Lung (tissue), 17 donors: ENCODE measurements at places on chromosomes 12 and 14. TPM values are rescaled to one million over a fixed set of nuclear protein-coding genes. Genes with fewer than 3 reads are reported as not detected.
A peak's percentile ranks its signal among the peaks of the same experiment; 100 is the strongest.

The KRT2 gene
- total RNA-seq: not detected

The KRT79 gene
- total RNA-seq: not detected

The ABCD2 gene
- total RNA-seq: 0.74 TPM

The TAS2R30 gene
- 40.4 TPM for total RNA-seq

The AJUBA gene
- total RNA-seq: 33.8 TPM

The ADCY4 gene
- total RNA-seq: 35.7 TPM

The PAH gene
- 0.57 TPM for total RNA-seq

The CRIP2 gene
- total RNA-seq: 135 TPM

- H3K4me1 ChIP-seq: peaks cover 10% of the 10 kb centered on the region
- peaks cover 8% of the 10 kb centered on the region for H3K27me3 ChIP-seq
- H3K4me3 ChIP-seq: no peak overlapping the region
- DNase-seq: no peak
- no peaks in the 10 kb centered on the region for H3K36me3 ChIP-seq
Measured at GRCh38 chr14:103121121-103121845, 2.0 kb upstream of the TNFAIP2 start.

DNA sequence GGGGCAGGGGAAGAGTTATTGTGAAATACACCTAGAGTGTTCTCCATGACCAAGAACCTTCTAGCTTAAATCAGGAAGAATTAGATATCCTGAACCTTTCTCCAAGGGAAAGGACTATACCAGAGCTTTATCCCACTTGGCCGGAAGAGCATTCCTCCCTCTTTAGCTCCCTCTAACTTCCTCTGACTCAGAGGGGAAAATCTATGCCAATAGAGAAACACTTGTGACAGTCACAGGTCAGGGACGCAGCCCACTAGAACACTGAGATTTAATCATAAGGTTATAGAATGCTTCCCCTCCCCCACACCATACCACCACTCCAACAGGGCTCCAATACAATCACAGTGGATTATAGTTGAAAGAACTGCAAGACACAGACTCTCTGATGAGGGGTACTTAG, 55.4 kb upstream of the RFX4 start:
- H3K4me1 ChIP-seq: no peaks in the 10 kb centered on the region
- no peak overlapping the region for H3K27ac ChIP-seq
- H3K4me3 ChIP-seq: no peak overlapping the region
- no peaks in the 10 kb centered on the region for H3K36me3 ChIP-seq
- H3K27me3 ChIP-seq: no peaks in the 10 kb centered on the region

GRCh38 chr12:128699106-128699505, 124.7 kb downstream of the SLC15A4 start:
- H3K4me1 ChIP-seq: no peaks in the 10 kb centered on the region
- no peaks in the 10 kb centered on the region for H3K36me3 ChIP-seq
- no peak overlapping the region for H3K27ac ChIP-seq

DNA sequence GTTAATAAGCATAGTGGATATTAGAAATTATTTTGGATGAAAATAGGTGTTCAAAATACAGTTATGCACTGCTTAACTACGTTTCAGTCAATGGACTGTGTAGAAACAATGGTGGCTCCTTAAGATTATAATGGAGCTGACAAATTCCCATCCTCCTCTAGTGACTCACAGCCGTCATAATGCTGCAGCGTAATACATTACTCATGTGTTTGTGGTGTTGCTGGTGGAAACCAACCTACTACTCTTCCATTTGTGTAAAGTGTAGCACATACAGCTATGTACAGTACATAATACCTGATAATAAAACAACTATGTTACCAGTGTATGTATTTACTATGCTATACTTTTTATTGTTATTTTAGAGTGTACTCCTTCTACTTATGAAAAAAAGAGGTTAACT, 111.2 kb upstream of the TMCC3 start:
- H3K36me3 ChIP-seq: no peaks in the 10 kb centered on the region
- H3K4me1 ChIP-seq: no peaks in the 10 kb centered on the region
- H3K4me3 ChIP-seq: no peak overlapping the region
- DNase-seq: no peak
- no peaks in the 10 kb centered on the region for H3K27me3 ChIP-seq

DNA sequence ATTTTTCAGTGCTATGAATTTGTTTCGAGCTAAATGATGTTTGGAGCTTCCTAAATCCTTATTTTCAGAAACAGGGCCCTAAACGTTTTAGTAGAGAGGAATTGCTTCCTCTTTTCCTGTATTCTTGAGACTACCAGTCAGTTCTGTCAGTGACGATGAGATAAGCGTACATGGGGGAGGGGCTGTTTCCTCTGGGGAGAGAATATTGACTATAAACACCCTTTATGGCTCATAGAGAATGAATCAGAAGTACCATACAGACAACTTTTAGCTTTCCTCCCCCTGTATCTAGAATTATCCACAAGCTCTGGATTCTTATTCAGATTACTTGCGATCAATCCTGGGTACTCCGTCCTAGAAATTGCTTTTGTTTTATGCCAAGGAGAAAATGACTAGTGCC, 5.1 kb downstream of the TBK1 start:
- H3K27me3 ChIP-seq: no peaks in the 10 kb centered on the region
- no peak overlapping the region for H3K4me3 ChIP-seq

GRCh38 chr12:87332987-87333726, 696.0 kb downstream of the C12orf50 start:
- H3K27me3 ChIP-seq: no peaks in the 10 kb centered on the region
- peak; percentile 34 for DNase-seq
- no peaks in the 10 kb centered on the region for H3K4me1 ChIP-seq
- no peak overlapping the region for H3K4me3 ChIP-seq
- H3K27ac ChIP-seq: no peak overlapping the region

DNA sequence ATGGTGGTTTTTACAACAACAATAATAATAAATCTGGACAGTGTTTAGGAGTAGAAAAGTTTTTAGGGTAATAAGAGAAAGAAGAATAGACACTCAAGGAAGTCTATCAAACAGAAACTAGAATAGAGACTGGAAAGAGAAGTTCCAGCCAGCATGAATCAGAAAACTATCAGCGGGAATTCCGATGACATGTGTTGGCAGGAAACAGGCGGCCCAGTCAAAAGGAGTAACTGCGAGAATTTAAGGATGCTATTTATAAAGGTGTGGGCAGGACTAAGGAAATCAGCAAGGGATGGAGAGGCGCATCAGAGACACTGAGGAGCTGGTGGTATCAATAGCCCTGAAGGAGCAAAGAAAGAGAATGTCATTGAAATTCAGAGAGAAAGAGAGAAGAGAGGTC, 89.9 kb downstream of the TBX5 start:
- H3K4me1 ChIP-seq: no peaks in the 10 kb centered on the region
- H3K36me3 ChIP-seq: no peaks in the 10 kb centered on the region
- no peaks in the 10 kb centered on the region for H3K27me3 ChIP-seq
- H3K27ac ChIP-seq: peak overlapping the region; percentile 43
- DNase-seq: peak; percentile 29

GRCh38 chr14:56795284-56795622, 15.0 kb downstream of the OTX2 start:
- no peak overlapping the region for H3K4me3 ChIP-seq
- no peaks in the 10 kb centered on the region for H3K36me3 ChIP-seq
- H3K4me1 ChIP-seq: no peaks in the 10 kb centered on the region
- DNase-seq: no peak
- H3K27me3 ChIP-seq: peaks cover 14% of the 10 kb centered on the region
- H3K27ac ChIP-seq: no peak overlapping the region

- no peak overlapping the region for H3K27ac ChIP-seq
- H3K4me1 ChIP-seq: no peaks in the 10 kb centered on the region
- DNase-seq: no peak
- H3K27me3 ChIP-seq: no peaks in the 10 kb centered on the region
Measured at GRCh38 chr12:78799649-78800048, 64.9 kb upstream of the SYT1 start.

DNA sequence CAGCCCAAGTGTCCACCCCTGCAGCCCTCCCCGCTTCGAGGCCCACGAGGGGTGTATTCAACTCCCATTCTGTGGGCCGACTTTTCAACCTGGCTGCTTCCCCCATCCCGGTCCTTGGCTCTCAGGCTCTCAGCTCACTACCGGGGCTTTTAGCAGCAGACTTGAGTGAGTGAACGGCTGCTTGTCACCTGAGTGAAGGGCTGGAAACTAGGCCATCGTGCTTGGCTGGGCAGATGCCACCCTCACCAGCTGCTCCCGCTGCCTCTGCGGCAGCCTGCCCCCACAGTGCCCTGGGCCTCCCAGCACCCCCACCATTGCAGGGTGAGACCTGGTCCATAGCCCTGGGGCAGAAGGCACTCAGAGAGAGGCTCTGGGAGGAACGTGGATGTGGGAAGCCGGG, 59.9 kb downstream of the SLC6A12 start:
- H3K27ac ChIP-seq: no peak overlapping the region
- H3K27me3 ChIP-seq: peaks cover 3% of the 10 kb centered on the region
- DNase-seq: no peak
- H3K4me1 ChIP-seq: no peaks in the 10 kb centered on the region
- H3K36me3 ChIP-seq: no peaks in the 10 kb centered on the region

- no peak overlapping the region for H3K4me3 ChIP-seq
- H3K4me1 ChIP-seq: peaks cover 11% of the 10 kb centered on the region
- H3K27ac ChIP-seq: no peak overlapping the region
- no peaks in the 10 kb centered on the region for H3K36me3 ChIP-seq
Measured at GRCh38 chr14:76349993-76350392, 25.9 kb upstream of the ESRRB start.

DNA sequence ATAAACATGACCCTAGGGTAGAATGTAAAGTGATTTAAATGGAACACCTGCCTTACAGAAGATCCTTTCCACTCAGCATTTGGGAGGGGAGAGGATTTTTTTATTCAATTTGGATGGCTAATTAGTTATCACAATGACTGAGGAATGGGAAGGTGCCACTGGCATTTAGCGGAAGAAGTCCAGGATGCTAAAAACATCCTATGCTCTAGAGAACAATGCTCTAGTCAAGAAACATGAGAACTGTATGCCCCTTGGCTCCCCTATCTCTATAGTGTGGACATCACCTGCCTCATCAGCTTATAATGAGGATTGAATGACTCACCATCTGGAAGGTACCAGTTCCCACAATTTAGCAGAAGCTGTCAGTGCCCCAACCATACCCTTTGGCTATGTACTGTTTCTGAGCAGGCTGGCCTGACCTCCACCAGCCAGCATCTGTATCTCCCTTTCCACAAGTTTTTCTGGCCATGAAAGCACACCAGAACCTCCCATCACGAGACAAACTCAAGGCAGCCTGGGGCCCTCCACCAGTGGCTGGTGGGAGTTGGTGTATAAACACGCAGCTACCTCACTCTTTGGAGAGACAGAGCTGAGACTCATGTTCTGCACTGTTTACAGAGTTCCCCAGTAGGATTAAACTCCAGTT, 109.7 kb upstream of the VASH1 start:
- no peaks in the 10 kb centered on the region for H3K27me3 ChIP-seq
- no peak for DNase-seq
- H3K4me3 ChIP-seq: no peak overlapping the region
- H3K36me3 ChIP-seq: no peaks in the 10 kb centered on the region

- no peaks in the 10 kb centered on the region for H3K27me3 ChIP-seq
- H3K4me1 ChIP-seq: no peaks in the 10 kb centered on the region
- H3K4me3 ChIP-seq: peak overlapping the region; percentile 6
- no peaks in the 10 kb centered on the region for H3K36me3 ChIP-seq
- DNase-seq: peak; percentile 48
- no peak overlapping the region for H3K27ac ChIP-seq
Measured at GRCh38 chr12:98456576-98457573, 58.5 kb upstream of the TMPO start.

GRCh38 chr12:6345319-6346091, 3.6 kb upstream of the TNFRSF1A start:
- no peaks in the 10 kb centered on the region for H3K36me3 ChIP-seq
- H3K27me3 ChIP-seq: no peaks in the 10 kb centered on the region
- H3K4me3 ChIP-seq: no peak overlapping the region
- H3K4me1 ChIP-seq: peaks cover 20% of the 10 kb centered on the region

- DNase-seq: no peak
- no peaks in the 10 kb centered on the region for H3K36me3 ChIP-seq
- no peaks in the 10 kb centered on the region for H3K27me3 ChIP-seq
- H3K4me3 ChIP-seq: no peak overlapping the region
- no peaks in the 10 kb centered on the region for H3K4me1 ChIP-seq
Measured at GRCh38 chr14:34361504-34362011, 100.5 kb downstream of the SPTSSA start.

DNA sequence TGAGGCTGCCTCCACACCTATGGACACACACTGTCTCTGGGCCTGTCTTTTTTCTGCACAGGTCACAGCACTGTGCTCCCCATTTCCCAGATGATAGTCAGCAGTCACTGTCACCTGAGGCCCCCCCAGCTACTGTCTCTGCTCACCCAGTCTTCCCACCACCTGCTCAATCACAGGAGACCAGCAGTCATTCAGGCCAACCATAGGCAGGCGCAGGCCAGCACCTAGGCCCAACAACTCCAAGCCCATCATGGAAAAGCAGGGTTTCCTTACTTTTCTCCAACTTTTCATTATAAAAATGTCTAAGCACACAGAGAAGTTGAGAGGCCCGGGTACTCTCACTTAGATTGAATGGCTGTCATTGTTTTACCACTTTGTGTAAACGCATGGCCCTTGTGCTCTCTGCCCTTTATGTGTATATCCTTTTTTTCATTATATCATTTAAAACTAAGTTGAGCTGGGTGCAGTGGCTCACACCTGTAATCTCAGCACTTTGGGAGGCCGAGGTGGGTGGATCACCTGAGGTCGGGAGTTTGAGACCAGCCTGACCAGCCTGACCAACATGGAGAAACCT, 7.1 kb downstream of the PXN start:
- H3K4me3 ChIP-seq: no peak overlapping the region
- no peaks in the 10 kb centered on the region for H3K27me3 ChIP-seq
- H3K4me1 ChIP-seq: peaks cover 8% of the 10 kb centered on the region
- no peak for DNase-seq
- H3K27ac ChIP-seq: peak overlapping the region; percentile 50
- H3K36me3 ChIP-seq: no peaks in the 10 kb centered on the region

GRCh38 chr12:122048151-122048550, 26.5 kb downstream of the BCL7A start:
- no peaks in the 10 kb centered on the region for H3K27me3 ChIP-seq
- H3K4me3 ChIP-seq: no peak overlapping the region
- no peak overlapping the region for H3K27ac ChIP-seq
- peaks cover 9% of the 10 kb centered on the region for H3K36me3 ChIP-seq
- H3K4me1 ChIP-seq: no peaks in the 10 kb centered on the region
